ENCODE measurements at places on chromosomes 6 and 20. TPM values are rescaled to one million over a fixed set of nuclear protein-coding genes. Genes with fewer than 3 reads are reported as not detected.

Gene BTNL2
- not detected for total RNA-seq

Gene PDSS2
- total RNA-seq = 11.3 TPM

Gene LAMA2
- 9.5 TPM for total RNA-seq

Gene SLC17A1
- not detected for total RNA-seq

Gene TMEM30A
- total RNA-seq = 48.3 TPM

Gene CNPY3
- 28.7 TPM for total RNA-seq

Gene VNN1
- total RNA-seq = not detected

Gene EEF1A1
- total RNA-seq = 11,958 TPM

Gene BPIFB4
- total RNA-seq = not detected

Gene RIMS4
- total RNA-seq = not detected

Gene ULBP2
- total RNA-seq = 6.6 TPM

Gene MYH7B
- 0.15 TPM for total RNA-seq

Gene MMUT
- total RNA-seq = 7.9 TPM

Gene HLA-DPB1
- total RNA-seq = 4.0 TPM

Gene SAMD5
- total RNA-seq = 0.50 TPM

Gene TXLNB
- total RNA-seq = 0.15 TPM

Gene MUC22
- not detected for total RNA-seq

Gene DACT2
- not detected for total RNA-seq

Gene VSTM2L
- total RNA-seq = 1.5 TPM

Gene KIFC1
- 75.8 TPM for total RNA-seq

Gene IRAK1BP1
- 2.8 TPM for total RNA-seq

Gene C20orf141
- total RNA-seq = not detected

Gene OR12D3
- not detected for total RNA-seq

Gene CHRNA4
- not detected for total RNA-seq

Gene LSM2
- total RNA-seq = 133 TPM

Gene GGTLC1
- not detected for total RNA-seq

Gene HLA-DQA2
- not detected for total RNA-seq

Gene EMILIN3
- total RNA-seq = 0.30 TPM

Gene CFB
- 2.0 TPM for total RNA-seq

Gene QKI
- total RNA-seq = 77.2 TPM

Gene GNL1
- total RNA-seq = 28.7 TPM

Gene HLA-DQB1
- total RNA-seq = not detected

Gene GHRH
- not detected for total RNA-seq

Gene IL20RA
- total RNA-seq = 0.45 TPM

Gene ADGRF4
- total RNA-seq = not detected

Gene NKAIN4
- total RNA-seq = not detected

Gene PPDPF
- total RNA-seq = 259 TPM

Gene SLC17A3
- total RNA-seq = not detected

Gene SLC17A9
- 21.3 TPM for total RNA-seq

Gene OR2J1
- total RNA-seq = not detected

Gene GLP1R
- total RNA-seq = not detected

Gene INSM1
- not detected for total RNA-seq

Gene BPIFA3
- total RNA-seq = not detected

Gene SLC16A10
- total RNA-seq = under 0.01 TPM

Gene DNMT3B
- total RNA-seq = 4.0 TPM

Gene BEND6
- total RNA-seq = 7.1 TPM

Gene TFAP2B
- not detected for total RNA-seq

Gene CLPSL2
- not detected for total RNA-seq

Gene ZGPAT
- total RNA-seq = 24.7 TPM

Gene BAG2
- total RNA-seq = 13.1 TPM

Gene UST
- total RNA-seq = 7.1 TPM

Gene SMLR1
- not detected for total RNA-seq

Gene IL17F
- total RNA-seq = not detected
